ENCODE measurements at places on chromosomes 5 and 9.
A peak's percentile ranks its signal among the peaks of the same experiment; 100 is the strongest.

GRCh38 chr9:129673602-129674001 lies 8.2 kb downstream of the PRRX2 start:
- DNase-seq = no peak

DNA sequence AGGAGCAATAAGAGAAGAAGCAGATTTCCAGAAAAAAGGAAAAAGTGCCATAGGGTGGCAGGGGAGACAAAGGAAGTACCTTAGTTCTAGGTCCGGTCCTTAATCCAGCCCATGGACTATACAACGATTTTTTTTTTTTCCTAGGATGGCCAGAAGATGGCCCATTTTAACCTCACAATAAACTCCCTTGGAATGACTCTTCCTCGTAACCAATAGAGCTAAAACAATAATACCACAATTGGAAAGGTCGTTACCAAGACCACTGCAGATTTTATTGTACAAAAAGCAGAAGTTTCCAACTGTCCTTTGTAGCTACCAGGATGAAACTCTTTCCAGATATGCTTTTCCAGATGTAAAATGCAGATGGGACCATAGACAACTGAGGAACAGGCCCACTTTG lies 34.4 kb upstream of the SSBP2 start:
- DNase-seq = no peak

DNA sequence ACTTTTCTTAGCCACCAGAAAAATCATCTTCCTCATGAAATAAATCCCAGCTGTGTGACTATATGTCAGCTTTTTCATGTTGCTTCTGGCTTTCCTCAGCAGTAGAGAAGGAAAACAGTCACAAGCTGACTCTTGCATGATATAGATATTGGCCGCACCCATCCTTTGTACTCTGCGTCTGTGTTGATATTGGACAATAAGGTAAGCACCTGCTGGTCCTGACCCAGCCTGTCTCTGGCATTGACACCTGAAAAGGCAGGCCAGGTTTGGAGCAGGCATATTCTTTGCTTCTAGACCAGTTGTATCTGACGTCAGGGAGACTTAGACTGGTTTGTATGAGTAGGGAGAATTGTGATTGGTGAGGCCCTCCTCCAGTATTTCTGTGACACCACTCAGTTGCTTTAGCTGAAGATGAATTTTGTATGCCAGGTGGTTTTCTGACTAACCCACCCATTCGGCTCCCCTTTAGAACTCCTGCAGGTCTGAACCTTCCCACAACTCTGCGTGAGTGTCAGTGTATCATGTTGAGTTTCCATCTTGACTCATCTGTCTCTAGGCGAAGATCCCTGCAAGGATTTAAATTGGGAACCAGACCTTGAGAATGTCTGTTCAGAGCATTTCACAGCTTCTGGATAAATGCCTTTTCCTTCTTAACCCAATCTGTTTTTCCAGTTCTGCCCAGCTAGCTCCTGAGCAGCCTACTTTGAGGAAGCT lies 151.2 kb upstream of the RUSC2 start:
- no peak for DNase-seq

DNA sequence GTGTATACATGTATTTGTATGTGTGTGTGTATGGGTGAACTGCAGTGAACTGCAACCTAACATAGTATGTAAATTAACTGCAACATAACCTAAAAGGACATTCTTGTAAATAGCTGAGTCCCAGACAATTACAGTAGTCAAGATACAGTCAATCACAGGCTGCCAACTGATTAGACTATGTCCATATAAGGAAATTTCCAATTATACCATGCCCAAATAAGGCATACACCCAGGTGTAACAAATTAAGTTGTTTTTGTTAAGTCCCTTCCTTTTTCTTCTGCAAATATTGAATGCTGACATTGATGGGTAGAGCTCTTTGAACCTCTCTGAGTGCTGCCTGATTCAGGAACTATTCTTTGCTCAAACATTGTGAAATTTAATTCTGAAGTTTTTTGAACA lies 594.6 kb upstream of the FAM174A start:
- no peak for DNase-seq

GRCh38 chr9:91873637-91874051 lies 76.4 kb downstream of the ROR2 start:
- DNase-seq = no peak

- no peak for DNase-seq
Measured at GRCh38 chr5:118968925-118969375, 19.4 kb downstream of the DTWD2 start.

DNA sequence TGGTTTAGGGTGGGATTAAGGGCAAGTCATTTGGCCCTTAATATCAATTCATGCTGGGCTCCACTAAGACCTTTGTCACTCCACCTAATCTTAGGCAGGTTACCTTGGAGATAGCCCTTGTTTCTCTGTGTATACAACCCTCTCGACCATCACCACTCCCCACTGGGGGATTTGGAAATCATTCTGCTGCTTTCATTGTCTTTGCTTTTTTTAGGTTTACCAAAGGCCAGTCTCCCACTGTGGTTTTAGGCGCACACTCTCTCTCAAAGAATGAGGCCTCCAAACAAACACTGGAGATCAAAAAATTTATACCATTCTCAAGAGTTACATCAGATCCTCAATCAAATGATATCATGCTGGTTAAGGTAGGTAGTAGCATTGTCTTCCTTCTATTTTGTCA lies 6.2 kb downstream of the GZMK start:
- DNase-seq = no peak

DNA sequence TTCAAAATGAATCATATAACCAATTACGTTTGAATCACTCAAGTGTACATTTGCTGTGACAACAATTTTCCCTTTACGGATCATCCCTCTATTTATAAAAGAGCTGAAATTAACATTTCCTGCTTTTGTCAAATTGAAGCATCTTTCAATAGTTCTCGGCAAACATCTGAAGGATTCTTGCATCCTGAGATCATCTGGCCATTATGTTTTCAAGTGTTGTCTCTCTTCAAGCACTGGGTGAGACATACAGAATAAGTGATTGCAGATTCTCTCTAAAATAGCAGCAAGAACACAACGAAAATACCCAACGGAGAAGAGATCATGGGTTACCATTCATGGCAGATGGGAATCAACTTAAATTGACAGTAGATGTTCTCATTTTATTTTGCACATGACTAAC lies 283.4 kb upstream of the GRAMD2B start:
- DNase-seq = no peak

GRCh38 chr9:136531904-136532798 lies 13.7 kb downstream of the NOTCH1 start:
- no peak for DNase-seq

DNA sequence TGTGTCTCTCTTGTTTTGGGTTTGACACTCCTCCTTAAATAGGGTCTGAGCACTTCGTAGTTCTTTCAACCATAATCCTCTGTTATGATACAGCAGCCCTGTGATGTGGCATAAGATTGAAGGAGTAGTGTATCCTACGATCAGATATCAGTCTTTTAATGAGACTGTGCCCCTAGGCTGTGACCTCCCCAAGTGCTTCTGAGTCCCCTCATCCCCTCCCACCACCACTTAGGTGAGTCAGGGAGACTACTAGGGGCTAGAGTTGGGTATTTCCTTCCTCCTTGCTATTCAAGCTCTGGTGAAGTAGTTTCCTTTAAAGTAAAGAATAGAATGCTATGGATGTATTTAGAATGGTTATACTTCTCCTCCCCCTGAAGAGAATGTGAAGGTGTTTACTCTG lies 637.2 kb upstream of the GRAMD2B start:
- no peak for DNase-seq

DNA sequence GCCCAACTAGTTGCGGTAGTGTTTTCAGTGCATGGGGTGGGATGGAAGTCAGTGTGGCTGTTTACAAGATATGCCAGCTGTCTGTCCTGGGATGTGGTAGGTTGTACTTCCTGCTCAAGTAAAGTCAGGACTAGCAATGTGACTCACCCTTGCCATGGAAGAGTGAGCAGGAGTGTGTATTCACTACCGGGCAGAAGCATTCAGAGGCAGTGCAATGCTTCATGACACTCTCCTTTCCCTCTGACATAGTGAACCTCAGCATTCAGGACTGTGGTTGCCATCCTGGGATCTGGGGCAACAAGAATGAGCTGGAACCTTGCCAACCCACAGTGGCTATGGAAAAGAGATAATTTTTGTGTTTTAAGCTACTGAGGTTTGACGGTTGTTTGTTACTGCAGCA lies 68.9 kb downstream of the BOD1 start:
- DNase-seq = no peak

- no peak for DNase-seq
Measured at GRCh38 chr5:131114754-131115153, 50.3 kb downstream of the HINT1 start.

DNA sequence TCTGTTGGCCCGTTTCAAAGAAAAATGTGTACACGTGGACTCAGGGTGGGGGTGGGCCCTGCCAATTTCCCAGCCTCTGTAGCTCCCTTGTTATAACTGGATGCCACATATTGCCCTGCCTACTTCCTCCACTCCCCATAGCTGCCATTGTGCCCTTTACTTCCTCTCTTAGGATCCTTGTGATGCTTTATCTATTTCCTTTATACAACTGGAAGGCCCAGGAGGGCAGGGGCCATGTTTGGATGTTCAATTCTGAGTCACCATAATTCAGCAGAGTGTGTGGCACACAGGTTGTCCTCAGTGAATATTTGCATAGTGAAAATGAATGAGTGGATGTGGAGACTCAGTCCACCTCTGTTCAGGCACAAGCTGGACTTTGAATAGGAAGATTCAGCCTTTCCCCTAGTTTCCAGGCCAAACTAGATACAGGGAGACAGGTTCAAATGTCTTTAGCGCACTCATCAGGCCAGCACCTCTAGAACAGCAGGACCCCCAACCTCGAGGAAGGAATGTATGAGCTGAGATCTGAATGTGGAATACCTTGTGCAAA lies 10.6 kb upstream of the FEM1C start:
- DNase-seq = no peak

- DNase-seq = no peak
Measured at GRCh38 chr5:132370971-132371602, 1.6 kb downstream of the SLC22A5 start.

- DNase-seq = no peak
Measured at GRCh38 chr9:136533775-136534157, 12.1 kb downstream of the NOTCH1 start.

- DNase-seq = no peak
Measured at GRCh38 chr9:128218518-128219389, 15.6 kb downstream of the DNM1 start.

GRCh38 chr5:179699616-179700237 lies 960 bp downstream of the CANX start:
- DNase-seq = no peak

DNA sequence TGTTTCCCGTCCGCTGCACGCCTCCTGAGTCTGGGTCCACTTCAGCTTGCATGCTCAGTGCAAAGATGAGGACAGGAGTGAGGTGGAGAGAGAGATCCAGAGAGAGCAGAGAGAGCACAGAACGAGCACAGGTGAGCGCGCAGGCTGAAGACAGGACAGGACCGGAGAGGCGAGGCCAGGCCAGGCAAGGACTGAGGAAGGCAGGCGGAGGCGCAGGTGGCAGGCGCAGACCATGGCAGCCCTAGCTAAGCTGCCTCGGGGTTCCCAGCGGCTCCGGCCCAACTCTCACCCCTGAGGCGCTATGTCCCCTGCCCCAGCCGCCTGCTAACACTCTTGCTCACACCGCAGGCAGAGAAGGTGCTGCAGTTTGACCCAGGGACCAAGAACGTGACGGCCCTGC lies 9.7 kb downstream of the GRIN1 start:
- DNase-seq = no peak

DNA sequence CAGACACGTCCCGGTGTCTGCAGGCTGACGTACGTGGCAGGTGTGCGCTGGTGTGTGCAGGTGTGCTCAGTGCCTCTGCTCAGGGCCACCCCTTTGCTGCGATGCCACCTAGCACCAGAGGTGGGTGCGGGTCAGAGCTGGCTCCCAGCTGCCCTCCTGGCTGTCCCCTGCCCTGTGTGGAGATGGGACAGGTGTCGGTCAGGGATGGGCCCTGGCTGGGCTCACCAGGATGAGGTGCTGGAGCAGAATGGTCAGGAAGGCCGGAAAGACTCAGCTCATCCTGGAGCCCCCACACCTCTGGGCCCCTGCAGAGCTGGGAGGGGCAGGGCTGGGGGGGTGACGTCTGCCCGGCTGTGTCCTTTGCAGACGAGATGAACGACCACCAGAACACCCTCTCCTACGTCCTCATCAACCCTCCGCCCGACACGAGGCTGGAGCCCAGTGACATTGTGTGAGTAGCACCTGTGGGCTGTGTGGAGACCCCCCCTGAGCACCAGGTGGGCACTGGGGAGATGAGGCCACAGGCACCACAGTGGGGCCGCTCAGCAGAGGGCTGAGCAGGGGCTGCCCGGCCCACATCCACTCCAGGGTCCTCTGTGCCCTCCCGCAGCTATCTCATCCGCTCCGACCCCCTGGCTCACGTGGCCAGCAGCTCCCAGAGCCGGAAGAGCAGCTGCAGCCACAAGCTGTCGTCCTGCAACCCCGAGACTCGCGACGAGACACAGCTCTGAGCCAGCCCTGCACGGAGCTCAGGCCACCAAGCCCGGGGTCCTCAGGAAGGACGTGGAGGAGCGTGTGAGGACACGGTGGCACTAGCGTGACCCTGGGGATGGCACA lies 89.7 kb downstream of the KCNT1 start:
- DNase-seq = no peak

GRCh38 chr5:141373673-141374317 lies at the start of gene PCDHGA6:
Gene PCDHGA6, plus strand, starts transcription at chr5:141373891. Its CDS starts 193 bp downstream, at chr5:141374084.
- DNase-seq = no peak

GRCh38 chr9:132857616-132858342 lies 20.3 kb downstream of the AK8 start:
- peak; percentile 27 for DNase-seq

- DNase-seq = no peak
Measured at GRCh38 chr5:147479444-147479843, 30.4 kb downstream of the DPYSL3 start.

DNA sequence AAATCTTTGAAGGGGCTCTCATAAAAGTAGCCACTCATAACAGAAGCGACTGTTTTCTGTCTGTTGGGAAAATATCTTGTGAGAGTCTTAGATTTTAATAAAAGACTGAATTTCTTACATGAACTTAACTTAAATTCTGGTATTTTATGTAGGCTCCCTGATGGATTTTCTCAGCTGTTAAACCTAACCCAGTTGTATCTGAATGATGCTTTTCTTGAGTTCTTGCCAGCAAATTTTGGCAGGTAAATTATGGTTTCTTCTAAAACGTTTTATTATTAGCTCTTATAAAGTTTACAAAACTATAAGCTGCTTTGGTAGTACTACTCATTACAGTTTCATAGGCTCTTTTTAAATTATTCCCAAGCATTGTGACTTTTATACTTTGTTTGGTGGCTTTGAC lies 87.0 kb downstream of the ERBIN start:
- no peak for DNase-seq

DNA sequence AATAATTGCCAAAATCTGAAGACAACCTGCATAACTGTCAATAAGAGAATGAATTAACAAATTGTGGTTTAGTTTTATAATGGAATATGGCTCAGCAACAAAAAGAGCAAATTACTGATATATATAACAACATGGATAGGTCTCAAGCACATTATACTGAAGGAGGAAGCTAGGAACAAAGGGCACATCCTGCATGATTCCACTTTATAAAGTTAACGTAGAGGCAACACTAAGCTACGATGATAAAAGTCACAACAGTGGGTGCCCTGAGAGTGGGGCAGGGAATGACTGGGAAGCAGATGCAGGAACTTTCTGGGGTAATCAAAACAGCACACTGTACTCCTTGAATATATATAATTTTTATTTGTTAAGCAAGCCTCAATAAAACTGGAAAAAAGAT lies 165.2 kb downstream of the RMI1 start:
- DNase-seq = no peak
